ENCODE measurements at places on chromosomes 5 and 9.

DNA sequence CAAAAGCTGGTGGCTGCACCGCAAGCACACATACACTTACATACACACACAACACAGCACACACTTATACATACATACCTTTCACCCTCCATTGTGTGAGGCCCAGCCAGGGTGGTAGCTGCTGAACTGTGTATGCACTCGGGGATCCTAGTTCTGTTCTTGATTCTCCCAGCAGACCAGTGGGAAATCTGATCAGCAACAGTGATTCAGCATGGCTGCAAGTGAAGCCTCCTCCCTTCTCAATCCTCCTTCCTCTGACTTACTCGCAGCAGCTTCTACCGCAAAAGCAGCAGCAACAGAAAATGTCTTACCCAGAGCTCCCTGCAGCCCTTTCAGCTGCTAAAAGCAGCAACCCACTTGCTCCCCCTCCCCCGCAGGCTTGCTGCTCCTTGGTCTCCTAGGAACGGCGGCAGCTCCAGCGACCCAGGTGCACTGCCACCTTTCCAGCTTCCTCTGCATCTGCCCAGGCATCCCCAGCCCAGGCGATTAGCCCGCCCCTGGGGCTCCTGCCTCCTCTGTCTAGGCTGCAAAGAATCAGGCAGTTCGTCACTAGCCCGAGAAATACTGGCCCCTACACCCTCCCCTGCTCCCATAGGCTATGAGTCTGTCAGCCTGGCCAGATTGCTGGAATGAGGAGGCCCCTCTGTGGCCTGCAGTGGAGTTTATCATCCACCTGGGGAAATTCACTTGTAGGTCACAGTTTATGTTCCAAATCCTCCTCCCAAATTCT, at the start of gene KLHL3:
KLHL3 (minus strand) TSS at position 535 of the 730 bp plus-strand sequence; CDS start at position 92, 443 bp downstream.
- peak; percentile 56 for DNase-seq

DNA sequence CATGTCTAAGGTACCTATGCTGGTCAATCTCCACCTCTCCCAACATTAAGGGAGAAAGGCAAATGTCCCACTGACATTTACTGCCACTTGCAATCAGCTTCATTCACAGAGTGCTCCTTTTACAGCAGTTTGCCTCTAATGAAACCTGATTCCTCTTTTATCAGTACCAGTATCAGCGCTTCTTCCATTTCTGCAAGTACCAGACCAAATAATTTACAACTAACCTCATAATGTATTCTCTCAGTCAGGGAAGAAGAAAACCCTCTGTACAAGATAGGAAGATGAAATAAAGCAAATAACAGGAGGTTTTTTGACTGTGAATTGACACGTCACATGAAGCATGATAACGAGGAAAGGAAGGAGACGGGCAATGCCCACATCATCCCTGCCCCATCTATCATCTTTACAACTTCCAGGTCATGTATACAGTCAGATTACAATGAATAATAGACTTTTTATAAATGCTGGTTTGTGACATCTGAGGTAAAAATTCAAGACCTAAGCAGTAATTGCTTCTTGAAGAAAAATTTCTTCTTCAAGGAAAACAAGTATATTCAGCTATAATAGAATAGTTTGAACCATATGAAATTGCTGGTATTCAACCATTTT, 21.9 kb downstream of the ABITRAM start:
- DNase-seq, result no peak

GRCh38 chr9:113309204-113309813, 6.1 kb upstream of the RNF183 start:
- DNase-seq, result no peak

DNA sequence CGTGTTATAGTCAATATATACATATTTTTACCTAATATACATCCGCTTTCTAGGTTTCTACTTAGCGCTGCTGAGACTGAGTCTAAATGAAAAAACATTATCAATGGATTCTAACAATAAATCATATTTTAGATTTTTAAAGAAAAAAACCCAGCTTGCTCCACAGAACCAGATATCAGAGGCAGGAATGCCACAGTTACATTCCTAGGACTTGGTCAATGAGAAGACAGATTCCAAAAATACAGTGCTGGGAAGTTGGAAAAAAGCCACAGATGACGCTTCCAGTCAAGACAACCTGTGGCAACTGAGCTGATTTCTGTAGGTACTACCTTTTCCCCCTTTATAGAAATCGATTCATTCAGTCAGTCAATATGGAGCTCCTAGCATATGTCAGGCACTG, 577 bp upstream of the CCDC112 start:
- no peak for DNase-seq

- no peak for DNase-seq
These were observed 40.3 kb downstream of the NEK6 start for GRCh38 chr9:124297915-124298645.

All from femur (tissue), 1 donor.